Heart right ventricle (tissue), 16 donors: ENCODE measurements at places on chromosomes 12 and 14. TPM values are rescaled to one million over a fixed set of nuclear protein-coding genes. Genes with fewer than 3 reads are reported as not detected.

The TMEM253 gene
- total RNA-seq, result 0.28 TPM

The TAS2R19 gene
- total RNA-seq, result 0.25 TPM

The PLEKHG7 gene
- not detected for total RNA-seq

The ZDHHC22 gene
- not detected for total RNA-seq

The DBX2 gene
- total RNA-seq, result 0.15 TPM

The KRT5 gene
- not detected for total RNA-seq

The DCP1B gene
- 2.2 TPM for total RNA-seq

The AQP6 gene
- not detected for total RNA-seq

The FAM181A gene
- total RNA-seq, result not detected

The JPH4 gene
- total RNA-seq, result not detected

The CD163 gene
- 83.7 TPM for total RNA-seq

The OR4K14 gene
- not detected for total RNA-seq

The CAPZA3 gene
- total RNA-seq, result not detected

The ANP32D gene
- not detected for total RNA-seq

The TAS2R42 gene
- total RNA-seq, result not detected

The NOP9 gene
- total RNA-seq, result 31.9 TPM

The TDRD9 gene
- 1.6 TPM for total RNA-seq

The POTEG gene
- total RNA-seq, result not detected

The CBLN3 gene
- total RNA-seq, result 0.54 TPM

The ENDOU gene
- 0.32 TPM for total RNA-seq

The CDCA3 gene
- not detected for total RNA-seq

The IL22 gene
- total RNA-seq, result not detected

The PLA2G1B gene
- total RNA-seq, result 1.3 TPM

The WBP11 gene
- 61.7 TPM for total RNA-seq

The LTA4H gene
- total RNA-seq, result 39.6 TPM

The NELL2 gene
- not detected for total RNA-seq

The RHEBL1 gene
- total RNA-seq, result 0.25 TPM

The RND1 gene
- total RNA-seq, result 0.36 TPM

The MGP gene
- 219 TPM for total RNA-seq

The LIN7A gene
- total RNA-seq, result 10.9 TPM

The SIRT4 gene
- total RNA-seq, result 5.7 TPM
